ENCODE measurements at places on chromosomes 5 and 9.

DNA sequence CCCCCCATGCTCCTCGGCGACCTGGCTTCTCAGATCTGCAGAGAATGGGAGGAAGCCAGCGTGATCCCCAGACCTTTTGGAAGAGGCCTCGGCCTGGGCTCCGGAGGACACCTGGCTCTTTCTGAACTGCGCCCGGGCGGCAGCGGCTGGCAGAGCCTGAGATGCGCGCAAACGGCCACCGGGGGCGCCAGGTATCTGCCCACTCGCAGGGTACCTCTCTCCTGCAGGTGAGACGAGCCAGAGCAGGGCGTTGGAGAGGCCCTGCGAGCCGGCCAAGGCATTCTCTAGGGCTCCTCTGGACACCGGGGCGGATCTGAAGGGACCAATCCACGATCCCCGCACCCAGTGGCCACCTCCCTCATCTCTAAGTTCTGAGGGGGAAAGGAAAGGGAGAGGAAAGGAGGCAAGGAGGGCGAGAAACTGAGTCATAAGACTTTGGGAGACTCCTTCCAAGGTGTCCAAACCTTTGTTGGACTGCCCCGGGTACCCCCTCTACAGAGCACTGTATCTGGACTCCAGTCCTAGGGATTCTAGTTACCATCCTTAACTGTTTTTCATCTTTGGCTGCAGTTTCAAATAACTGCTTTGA, 55.0 kb upstream of the SLC46A2 start:
- no peak for DNase-seq

DNA sequence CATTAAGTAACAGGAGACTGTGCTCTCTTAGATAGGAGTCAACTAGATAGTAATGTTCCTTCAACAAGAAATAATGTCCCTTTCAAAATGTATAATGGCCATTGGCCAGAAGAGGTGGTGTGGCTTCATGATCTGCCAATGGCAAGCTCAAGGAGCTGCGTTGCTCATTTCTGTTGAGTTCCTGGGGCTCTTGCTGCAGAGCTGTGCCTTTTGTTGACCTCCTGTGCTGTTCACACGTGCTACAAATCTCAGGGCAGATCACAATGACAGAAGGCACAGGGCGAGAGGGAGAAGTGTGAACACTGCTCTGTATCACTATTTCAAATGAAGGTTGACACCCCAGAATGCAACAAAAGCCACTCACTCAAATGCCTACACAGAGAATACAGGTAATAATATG, 16.0 kb upstream of the TBC1D2 start:
- no peak for DNase-seq

GRCh38 chr9:5835808-5836207, 2.9 kb upstream of the ERMP1 start:
- DNase-seq = no peak

GRCh38 chr5:149921597-149921996, 23.0 kb downstream of the PDE6A start:
- DNase-seq = no peak

DNA sequence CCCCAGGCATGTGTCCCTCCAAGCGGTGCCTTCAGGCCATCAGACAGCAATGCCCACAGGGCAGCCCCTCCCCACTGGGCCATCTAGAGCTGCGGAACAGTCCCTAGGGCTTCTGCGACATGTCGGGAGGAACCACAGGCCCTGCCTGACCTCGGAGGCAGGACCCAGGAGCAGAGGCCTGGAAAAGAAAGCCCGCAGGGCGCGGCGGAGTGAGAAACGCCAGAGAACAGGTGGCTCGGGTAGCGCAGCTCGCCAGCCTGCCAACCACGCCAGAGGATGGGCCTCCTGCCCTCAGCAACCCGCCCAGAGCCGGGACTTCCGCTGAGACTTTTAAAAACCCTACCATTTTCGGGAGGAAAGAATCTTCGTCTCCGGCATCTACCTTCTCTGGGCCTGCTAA, 715 bp downstream of the LCN8 start:
- DNase-seq = no peak

DNA sequence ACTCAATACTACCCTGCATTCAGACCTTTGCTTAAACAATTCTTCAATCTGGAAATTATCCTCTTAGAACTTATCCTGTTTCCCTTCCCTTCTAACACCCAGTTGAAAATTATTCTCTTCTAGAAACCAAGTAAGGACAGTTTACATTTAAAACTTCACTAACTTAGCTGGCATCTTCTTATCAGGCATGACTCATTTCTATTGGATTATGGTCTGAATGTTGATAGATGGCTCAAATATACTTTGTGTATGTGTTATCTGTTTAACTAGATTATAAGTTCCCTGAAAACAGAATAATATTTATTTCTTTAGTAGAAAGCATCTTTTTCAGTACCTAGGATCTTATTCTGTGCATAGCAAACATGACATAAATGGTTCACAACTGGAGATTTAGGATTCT, 161.9 kb downstream of the PPP2R2B start:
- DNase-seq = no peak

- no peak for DNase-seq
Observed at GRCh38 chr9:70020991-70021571, 22.6 kb upstream of the MAMDC2 start.

GRCh38 chr9:14318934-14319580, 5.1 kb upstream of the NFIB start:
- DNase-seq = no peak

DNA sequence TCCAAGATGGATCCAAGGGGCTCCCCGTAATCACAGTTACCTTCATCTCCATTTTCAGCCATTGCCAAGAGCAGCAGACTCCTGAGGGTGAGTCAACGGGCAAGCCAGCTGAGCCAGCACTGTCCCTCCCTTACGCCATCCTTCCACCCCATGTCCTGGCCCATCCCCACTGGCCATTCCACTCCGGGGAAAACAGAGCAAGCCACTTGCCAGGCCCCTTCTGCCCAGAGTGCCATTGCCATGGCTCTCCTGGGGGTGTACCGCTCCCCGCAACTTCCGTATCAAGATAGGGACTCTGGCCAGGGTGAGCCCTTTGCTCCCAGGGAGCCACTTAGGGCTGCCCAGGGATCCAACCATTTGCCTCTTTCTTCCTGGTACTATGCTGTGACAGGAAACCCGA, 48.9 kb upstream of the CDKN2AIPNL start:
- no peak for DNase-seq

GRCh38 chr5:150137168-150137957, 18.3 kb downstream of the PDGFRB start:
- DNase-seq = no peak

- DNase-seq = no peak
Observed at GRCh38 chr5:5404381-5404780, 18.1 kb upstream of the ICE1 start.

DNA sequence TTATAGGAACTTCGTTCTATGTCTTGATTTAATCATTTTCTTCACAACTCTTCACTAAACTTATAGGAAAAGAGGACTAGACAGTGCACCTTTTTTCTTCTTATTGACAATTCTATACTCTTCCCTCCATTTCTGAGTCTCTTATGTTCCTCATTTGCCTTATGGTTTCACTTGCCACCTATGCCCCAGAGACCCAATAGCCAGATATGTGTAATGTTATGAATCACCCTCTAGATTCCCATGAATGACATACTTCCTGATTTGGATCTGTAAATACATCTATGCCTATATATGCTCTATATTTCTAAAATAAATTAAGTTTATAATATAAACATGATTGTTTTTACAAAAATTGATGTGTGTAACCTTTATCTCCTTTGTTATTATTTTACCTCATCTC, 514.1 kb upstream of the MEF2C start:
- DNase-seq = no peak

All from activated CD8-positive, alpha-beta memory T cell treated with anti-CD3 and anti-CD28 coated beads for 1 hour (primary cell).